ENCODE measurements at places on chromosomes 3 and 15.
A peak's percentile ranks its signal among the peaks of the same experiment; 100 is the strongest.

GRCh38 chr3:65473736-65474135 lies 565.0 kb downstream of the MAGI1 start:
- no peak for DNase-seq

DNA sequence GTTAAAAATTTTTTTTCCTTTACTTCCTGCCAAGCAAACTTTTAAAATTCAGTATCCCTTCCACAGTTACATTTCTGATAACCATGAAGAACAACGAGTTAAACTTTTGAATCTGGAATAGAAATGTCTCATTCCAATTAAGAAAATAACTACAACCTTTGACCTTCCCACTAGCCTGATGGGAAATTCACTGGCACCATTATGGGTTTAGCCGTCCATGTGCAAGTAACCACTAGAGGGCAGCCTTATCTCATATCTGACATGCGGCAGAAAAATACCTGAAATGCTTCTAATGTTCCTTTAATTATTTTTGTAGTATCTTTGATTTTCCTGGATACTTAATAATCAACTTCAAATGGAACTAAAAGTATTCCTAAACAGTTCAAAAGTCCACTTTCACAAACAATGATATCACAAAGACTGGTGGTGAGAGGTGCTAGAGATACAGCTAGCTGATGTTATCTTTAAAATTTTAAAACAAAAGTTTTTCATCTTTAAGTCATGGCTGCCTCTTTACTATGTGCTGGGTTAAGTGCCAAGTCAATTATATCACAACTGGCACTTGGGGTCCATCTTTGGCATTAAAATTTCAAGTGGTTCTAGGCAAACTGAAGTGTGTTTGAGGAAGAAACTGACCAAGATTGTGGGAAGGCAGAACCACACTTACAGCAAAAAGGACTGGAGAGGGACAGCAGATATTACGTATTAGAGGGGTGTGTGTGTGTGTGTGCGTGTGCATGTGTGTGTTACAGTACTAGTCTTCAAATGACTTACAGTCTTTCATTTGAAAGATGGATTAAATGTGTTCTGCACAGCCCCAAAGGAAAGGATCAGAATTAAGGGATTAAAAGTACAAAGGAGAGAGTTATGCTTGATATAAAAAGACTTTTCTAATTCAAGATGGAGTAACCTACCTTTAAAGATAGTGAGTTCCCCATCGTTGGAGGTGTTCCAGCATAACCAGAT lies 107.1 kb upstream of the ICE2 start:
- DNase-seq: peak; percentile 50

DNA sequence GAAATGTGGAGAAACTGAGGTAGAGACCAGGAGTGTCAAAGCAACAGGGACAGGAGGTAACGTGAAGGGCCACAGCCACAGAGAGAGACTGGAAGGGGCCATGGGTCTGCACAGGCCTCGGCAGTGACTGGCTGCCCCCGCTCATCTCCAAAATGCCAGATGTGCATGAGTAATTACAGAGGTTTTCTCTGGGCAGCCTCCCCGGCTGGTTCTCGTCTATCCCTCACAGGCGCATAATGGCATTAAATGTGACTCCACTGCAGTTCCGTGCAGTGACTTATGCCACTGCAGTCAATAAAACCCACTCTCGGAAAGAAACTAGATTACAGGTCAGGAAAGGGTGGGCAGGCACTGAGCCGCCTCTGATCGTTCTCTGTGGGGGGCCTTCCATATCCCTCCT lies 74.7 kb downstream of the WDR76 start:
- DNase-seq: no peak

DNA sequence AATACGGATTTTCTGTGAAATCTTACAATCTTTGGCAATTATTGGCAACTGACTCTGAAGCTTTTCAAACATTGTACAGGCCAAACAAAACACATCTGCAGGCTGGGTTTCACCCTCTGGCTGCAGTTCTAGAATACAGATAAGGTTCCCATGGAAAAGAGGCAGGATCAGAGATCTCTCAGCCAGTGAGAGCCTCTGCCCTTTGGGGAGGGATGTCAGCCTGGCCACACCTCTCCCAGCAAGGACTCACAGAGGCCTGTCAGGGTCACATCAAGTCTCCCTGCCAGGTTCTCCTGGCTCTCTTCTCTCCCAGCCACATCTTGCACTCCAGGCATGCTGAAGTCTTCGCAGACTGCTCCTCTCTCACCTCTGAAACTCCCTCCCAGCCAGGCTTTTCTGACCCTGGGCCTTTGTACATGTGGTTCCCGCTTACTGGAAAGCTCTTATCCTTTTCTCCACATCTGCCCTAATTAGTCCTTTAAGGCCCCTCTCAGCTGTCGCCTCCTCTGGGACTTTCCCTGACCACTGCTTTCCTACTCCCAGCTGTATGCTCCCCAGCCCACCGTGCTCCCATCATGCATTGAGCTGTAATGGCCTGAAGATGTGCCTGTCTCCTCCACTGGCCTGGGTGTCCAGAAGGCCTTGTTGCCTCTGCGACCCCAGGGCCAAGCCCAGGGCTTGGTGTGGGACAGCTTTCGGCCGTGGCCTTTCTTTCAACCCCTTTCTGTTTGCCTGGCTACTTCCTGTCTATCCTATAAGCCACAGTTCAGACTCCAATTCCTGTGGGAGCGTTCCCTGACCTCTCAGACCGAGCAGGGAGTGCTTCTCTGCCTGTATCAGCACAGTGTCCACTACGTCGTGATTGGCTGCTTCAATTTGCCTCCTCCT lies 4.3 kb downstream of the RBP1 start:
- DNase-seq: no peak

DNA sequence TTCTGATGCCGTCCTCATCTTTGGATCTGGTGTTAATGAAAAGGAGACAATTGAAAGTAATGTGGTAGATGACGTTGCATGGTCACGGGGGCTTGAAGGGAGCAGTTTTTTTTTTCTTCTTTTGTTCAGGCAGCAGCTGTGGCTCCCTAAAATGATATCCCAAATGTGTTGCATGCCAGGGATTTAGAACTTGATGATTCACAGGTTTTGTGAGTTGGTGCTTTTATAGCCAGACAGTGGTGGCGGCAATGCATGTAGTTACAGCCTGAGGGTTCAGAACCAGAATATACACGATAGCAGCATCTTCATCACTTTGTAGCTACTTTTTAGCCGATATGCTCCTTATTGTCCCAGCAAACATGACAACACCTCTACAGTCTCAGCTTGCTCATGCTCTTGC lies 133.4 kb downstream of the CHST2 start:
- DNase-seq: no peak

- DNase-seq: no peak
Measured at GRCh38 chr15:73357999-73358665, 10.6 kb downstream of the HCN4 start.

DNA sequence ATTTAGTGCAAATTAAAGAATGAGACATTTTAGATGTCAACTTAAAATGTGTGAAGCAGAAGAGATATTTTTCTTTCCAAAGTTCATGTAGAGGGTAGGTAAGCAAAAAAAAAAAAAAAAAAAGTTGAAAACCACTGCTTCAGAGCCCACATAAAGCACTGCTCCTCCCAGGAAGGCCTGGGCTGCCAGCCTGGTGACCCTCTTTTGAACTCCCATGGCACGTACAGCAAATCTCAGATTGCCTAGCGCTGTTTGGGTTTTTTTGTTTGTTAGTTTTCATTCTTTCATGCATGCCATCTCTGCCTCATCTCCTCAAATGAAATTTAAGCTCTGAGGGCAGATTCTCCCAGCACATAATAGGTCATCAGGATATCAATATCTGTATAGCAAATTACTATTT lies 120.1 kb downstream of the SRGAP3 start:
- no peak for DNase-seq

DNA sequence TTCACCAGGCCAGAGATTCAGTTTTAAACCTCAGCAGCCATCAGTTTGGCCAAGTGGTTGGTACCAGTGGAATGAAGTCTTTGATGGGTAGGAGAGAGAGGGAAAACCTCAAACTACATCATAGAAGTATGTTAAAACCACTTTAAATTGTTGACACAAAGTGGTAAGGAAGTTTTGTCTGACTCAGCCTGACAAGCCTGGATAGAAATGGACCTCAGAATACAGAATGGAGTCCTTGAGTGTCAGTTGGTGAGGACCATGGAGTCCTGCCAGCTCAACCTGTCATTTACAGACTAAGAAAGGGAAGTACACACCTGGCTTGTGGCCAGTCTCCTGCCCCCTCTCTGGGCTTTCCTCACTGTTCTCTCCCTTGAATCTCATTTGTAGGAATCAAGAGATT lies 12.1 kb downstream of the EAF1 start:
- no peak for DNase-seq

GRCh38 chr15:39130556-39131379 lies 450.1 kb upstream of the THBS1 start:
- DNase-seq: no peak

- DNase-seq: peak; percentile 20
Measured at GRCh38 chr3:37546876-37547275, 314.8 kb upstream of the CTDSPL start.

DNA sequence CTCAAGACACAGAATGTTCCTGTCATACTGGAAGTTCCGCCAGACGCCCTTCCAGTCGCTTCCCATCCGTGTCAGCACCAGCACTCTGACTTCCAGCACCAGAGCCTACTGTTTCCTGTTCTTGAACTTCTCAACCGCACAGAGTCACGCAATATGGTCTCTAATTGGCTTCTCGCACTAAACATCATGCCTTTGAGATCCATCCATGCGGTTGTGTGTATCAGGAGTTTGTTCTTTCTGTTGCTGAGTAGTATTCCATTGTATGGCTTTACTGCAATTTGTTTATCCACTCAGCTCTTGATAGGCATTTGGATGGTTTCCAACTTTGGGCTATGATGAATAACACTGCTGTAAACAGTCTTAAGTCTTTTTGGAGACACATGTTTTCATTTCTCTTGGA lies 112.1 kb downstream of the LRRK1 start:
- peak; percentile 57 for DNase-seq

DNA sequence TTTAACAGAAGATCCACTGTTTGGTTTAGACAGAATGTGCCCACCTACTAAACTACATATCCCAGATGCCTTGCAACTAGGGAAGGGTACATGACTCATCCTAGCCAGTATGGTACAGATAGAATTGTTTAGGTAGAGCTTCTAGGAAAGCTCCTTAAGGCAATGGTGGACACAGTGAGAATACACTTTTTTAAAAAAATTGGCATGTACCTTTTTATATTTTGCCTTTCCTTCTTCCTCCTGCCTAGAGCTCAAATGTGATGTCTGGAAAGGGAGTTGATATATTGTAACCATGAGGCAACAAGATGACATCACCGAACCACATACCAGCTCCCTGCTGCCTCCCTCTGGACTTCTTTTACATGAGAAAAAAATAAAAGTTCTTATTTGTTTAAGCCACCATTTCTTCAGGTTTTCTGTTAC lies 14.4 kb upstream of the C3orf80 start:
- DNase-seq: peak; percentile 56

GRCh38 chr15:88834211-88834812 lies 31.1 kb downstream of the ACAN start:
- DNase-seq: peak; percentile 35

GRCh38 chr3:100789579-100789978 lies 80.3 kb downstream of the TFG start:
- no peak for DNase-seq

DNA sequence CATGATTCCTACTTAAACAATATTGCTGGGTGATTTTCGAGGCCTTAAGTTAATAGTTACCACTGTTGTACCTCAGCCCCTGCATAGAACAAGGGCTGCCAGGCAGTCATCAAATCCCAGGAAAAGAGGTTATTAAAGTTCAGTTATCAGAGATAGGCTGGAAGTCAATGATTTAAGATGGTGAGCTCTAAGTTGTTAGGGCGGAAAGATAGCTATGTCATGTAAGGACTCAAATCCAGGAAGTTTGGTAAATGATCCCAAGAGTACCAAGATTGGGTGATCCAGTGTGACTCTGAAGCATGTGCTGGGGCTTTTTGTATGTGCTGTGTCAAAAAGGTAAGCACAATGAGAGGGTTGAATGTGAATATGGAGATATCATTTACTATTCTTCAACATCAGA lies 287.9 kb downstream of the NLGN1 start:
- no peak for DNase-seq

DNA sequence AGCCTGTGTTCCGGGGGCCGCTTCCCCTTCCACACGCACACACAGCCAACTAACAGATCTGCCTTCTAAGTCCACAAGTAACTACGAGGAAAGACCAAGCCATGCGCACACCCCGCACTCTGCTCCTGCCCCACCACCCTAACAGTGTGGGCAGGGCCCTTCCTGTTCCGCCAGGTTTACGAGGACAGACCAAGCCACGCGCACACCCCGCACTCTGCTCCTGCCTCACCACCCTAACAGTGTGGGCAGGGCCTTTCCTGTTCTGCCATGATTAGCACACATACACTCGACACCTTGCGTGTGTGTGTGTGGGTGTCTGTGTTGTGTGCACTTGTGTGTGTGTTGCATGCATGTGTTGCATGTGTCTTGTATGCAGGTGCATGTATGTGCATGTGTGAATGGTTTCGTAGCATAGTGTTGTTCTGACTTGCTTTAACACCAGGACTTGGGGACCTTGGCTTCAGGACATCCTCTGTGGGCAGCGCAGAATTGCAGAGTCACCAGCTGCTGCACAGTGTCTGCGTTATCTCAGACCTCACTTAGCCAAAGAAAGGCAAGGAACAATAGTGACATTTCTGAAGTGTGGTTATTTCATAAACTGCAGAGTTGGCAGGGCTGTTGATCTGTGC lies 114.4 kb downstream of the CHSY1 start:
- DNase-seq: no peak
